Kidney epithelial cell (primary cell): ENCODE measurements at places on chromosomes 16 and 17.

DNA sequence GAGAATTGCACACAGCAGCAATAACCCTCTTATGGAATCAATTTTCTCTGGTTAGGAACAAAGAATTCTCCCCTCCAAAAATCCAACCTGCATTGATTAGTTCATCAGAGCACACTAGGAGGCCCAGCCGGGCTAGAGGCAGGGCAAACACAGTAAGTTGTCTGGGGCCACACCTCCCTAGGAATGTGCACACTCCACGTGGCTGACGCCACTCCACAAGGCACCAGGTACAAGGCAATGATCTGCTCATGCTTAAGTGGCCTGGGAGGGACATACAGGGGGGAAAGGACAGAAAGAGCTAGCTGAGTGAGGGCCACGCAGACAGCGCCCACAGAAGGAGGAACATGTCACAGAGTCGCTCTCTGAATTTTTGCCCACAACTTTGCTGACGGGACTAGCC is 107.6 kb downstream of the SLC39A11 start:
- no peak for DNase-seq

DNA sequence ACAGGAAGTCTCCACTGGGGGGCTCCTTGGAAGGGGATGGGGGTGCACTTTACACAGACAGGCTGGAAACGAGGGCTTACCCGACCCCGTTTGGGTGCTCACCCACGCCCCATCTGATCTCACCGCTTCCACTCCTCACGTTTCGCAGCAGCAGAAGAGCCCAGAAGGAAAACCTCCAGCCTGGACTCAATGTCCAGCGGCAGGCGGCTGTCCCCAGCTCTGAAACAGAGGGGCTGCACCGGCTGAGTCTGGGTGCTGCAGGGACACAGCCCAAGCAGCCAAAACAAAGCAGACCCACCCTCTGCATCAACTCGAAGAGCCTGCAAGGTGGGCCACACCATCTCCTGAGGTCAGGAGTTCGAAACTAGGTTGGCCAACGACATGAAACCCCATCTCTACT is 3.9 kb downstream of the MEAK7 start:
- no peak for DNase-seq

- DNase-seq: no peak
Observed at GRCh38 chr17:82840431-82840831, 609 bp upstream of the ZNF750 start.

DNA sequence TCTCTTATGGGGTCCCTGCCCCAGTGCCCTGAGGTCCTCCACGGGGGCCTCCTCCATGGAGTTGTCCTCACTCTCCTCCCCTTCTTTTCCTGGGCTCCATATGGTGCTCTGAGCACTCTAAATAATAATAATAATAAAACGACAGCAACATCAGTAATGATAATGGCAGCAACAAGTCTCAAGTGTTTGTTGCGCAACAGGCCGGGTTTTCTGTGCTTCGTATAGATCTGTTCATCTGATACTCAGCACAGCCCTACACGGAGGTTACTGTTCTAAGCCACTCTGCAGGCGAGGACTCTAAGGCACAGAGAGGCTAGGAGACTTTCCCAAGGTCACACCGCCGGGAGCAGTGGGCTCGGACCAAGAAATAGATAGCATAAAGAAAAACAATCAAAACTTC is 13.7 kb downstream of the CIBAR2 start:
- no peak for DNase-seq

GRCh38 chr17:45160447-45161287 is 1.0 kb upstream of the HEXIM2 start:
- no peak for DNase-seq

DNA sequence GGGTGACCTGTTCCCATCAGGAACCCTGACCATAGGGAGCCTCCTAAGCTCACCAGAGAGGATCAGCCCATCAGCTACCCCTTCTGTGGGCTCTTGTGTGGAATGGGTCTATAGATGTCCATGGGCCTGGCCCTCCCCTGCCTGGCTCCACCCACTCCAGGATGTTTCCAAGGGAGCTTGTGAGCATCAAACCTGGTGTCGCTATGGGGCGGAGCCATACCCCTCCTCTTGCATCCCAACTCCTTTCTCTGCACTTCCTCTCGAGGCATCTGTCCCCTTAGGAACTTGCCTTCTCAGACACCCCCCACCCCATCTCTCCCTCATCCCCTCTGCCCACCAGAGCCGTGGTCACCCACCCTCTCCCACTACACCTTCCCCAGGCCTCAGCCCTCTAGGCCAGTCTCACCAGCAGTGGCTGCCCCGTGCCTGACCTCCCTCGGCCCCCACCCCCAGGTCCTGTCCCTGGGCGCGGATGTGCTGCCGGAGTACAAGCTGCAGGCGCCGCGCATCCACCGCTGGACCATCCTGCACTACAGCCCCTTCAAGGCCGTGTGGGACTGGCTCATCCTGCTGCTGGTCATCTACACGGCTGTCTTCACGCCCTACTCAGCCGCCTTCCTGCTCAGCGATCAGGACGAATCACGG is 10.4 kb downstream of the KCNH6 start:
- no peak for DNase-seq

DNA sequence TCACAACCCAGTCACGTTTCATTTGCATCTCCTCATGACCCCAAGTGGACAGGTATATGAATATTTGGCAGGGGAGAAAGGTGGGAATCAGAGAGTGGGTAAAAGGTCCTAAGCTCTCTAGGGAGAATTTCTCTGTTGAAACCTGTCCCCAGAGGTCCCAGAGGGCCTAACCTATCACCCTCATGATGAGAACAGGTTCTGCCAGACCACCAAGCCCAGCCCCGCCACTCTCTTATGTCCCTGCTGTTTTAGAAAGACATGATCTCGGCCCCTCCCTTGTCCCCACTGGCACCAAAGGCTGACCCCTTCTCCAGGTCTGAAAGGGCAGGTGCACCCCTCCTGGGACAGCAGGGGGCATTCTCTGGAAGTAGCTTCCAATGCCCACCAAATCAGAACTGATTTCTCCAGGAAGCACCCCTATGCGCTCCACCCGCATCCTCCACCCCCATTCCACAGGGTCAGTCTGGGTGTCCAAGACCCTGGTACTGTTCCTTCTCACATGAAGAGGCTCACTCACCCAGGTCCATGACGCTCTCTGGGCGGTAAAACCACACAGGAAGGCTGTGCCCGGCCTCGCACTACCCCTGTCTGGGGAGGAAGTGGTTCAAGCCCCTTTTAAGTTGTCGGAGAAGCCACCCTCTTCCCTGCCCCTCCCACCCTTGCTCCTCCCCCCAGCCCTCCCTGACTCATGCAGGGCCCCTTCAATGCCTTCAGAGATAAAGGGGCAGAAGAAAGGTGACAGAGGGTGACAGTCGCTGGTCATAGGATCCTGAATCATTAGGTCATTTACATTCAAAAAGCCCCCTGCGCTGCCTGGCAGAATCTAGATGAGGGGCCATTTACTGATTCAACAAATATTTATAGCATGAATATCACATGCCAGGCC is at the start of gene CCR7:
TSS of gene CCR7 (minus strand) at position 590 of the 886 bp plus-strand sequence. CDS start at position 527, 63 bp downstream.
- DNase-seq: no peak

DNA sequence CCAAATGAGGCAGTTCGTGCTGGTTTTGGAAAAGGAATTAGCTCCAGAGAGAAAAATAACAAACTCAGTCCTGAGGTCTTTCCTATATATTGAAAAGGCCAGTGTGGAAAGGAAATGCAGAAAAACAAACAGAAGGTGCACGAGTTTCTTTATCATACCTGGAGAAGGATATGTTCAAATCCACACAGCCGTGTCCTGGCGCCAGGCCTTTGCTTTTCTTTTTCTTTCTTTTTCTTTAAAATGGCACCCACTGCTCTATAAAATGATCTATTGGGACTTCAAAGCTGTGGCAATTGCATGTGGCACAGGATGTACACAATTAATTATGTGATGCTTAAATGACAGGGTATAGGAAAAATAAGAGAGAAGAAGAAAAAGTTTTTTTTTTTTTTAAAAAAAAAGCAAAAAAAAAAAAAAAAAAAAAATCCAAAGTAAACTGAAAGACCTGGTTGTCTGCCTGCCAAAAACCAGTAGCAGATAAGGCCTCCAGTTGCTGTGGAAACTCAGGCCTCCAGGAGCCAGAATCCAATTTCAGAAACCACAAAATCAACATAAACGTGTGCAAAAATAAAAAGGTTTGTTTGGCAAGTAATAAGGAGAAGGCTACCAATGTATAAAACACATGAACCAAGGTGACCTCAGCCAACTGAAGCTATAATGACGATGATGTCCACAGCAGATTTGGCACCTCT is 957.6 kb upstream of the SOX9 start:
- no peak for DNase-seq

DNA sequence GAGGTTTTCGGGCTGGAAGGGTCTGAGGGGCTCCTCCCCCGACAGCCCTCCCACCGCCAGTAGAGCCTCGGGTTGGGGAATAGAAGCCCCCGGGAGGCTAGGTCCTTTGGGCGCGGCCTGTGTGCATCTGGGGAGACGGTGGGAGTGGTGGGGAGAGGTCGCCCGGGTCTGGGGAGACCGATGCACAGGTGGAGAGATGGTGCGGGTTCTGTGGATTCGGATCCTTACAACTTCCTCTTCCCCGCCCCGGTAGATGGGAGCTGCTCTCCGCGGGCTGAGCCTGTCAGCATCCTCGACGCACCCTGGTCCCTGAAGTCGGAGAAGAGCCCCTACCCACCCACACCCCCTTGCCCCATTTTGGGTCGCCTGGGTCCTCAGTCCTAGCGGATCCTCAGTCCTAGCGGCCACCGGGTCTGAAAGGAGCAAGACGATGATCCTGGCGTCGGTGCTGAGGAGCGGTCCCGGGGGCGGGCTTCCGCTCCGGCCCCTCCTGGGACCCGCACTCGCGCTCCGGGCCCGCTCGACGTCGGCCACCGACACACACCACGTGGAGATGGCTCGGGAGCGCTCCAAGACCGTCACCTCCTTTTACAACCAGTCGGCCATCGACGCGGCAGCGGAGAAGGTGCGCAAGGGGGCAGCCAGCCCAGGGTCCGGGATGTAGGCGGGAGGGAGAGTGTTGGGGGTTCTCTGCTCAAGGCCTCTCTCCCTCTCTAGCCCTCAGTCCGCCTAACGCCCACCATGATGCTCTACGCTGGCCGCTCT is 790 bp downstream of the BCKDK start:
- no peak for DNase-seq

DNA sequence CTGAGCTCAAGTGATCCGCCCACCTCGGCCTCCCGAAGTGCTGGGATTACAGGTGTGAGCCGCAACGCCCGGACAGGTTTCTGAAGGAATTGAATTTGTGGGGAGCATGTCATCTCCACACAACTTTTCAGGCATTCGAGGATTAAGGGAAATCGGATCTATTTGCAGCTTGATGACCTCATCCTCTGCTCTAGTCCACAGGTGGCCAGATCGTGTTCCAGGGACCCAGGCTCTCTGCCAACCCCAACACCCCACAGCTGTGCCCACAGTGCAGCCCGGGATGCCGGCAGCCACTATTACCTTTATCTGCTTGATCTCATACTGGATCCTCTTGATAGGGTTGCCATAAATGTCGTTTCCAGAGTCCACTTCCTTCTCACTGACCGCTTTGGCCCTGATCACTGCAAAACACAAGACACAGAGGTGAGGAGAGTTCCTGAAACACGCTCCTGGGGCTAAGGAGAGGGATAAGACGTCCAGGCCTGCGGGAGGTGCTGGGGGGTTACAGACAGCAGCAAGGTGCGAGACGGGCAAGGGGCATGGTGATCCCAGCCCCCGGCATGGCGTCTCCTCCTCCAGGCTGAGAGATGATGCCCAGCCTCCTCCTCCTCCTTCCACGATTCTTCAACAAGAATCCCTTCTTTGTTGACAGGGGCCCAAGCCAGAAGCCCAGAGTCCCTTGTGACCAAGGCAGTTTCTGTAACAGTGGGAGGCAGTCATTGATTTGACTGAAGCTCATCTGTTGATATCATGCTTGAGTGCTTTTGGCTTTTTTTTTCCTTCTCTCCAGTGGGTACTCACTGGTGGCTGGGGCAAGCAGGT is 29.3 kb downstream of the CEP295NL start:
- peak; percentile 75 for DNase-seq

DNA sequence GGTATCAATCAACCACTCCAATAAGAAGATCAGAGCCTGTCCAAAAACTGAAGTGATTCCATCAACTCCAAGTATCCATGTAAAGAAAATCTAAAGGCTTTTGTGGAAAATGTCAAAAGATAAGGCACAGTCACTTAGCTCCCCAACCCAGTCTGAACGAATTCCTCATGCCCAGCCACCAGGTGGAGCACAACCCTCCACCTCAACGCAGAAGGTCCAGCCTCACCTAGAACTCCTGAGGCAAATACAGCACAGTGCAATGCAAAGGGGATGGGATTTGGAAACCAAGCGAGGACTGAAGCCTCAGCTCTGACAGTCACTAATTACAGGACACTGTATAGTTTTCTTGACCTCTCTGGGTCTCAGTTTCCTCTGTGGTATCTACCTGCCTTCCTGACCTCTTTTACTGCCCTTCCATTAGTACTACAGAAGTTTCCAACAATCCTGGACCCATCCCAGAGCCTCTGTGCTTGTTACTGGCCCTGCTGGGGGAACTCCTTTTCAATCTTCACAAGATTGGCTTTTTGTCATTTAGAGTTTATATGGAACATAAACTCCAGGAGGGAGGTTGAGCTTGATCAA is 2.0 kb downstream of the NCBP3 start:
- DNase-seq: no peak

- peak; percentile 0 for DNase-seq
Observed at GRCh38 chr16:7140899-7141298, 191.7 kb upstream of the RBFOX1 start.

DNA sequence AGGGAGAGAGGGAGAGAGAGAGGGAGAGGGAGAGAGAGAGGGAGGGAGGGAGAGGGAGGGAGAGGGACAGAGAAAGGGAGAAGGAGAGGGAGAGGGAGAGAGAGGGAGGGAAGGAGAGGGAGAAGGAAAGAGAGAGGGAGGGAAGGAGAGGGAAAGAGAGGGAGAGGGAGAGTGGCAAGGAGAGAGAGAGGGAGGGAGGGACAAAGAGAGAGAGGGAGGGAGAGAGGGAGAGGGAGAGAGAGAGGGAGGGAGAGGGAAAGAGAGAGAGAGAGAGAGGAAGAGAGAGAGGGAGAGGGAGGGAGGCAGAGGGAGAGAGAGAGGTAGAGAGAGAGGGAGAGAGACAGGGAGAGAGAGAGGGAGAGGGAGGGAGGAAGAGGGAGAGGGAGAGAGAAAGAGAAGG is 73.5 kb downstream of the AXIN2 start:
- DNase-seq: no peak

DNA sequence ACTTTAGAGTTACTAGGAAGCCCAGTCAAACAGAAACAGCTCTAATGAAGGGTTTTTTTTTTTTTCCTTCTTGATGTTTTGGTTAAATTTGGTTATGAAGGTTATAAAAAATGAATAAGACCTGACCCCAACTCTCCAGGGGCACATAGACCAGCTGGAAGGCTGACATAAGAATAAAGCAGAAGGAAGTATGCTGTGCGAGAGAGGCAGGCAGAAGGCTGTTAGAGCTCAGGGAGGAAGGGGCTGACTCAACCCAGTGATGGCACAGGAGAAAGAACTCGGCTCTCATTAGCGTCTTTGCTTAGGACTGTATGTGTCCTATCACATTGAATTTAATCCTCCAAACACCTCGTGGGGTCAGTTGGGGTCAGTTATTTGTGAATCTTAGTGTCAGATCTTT is 474.6 kb downstream of the PMP22 start:
- DNase-seq: no peak

GRCh38 chr17:75632863-75633485 is at the start of gene SMIM5:
Gene SMIM5 (plus strand): TSS chr17:75633434. CDS start chr17:75640202, 6,768 bp downstream.
- peak; percentile 63 for DNase-seq
